ENCODE measurements at places on chromosomes 1 and 21.

DNA sequence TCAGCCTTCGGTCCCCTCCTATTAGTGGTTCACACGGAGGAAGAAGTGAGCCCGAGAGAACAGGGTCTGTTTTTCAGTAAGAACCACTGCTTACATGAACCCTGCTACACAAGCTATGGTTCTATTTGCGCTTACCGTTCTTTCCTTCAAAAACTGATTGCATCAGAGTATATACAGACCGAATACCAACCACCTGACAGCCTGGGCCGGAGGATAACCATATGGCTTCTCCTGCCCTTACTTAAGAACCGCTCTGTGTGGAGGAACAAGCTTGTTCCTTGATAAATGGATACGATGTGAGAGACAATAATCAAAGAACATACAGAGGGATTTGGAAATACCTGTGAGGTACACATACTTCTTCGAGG lies 1.1 kb upstream of the KCNT2 start:
- H3K4me1 ChIP-seq: no peaks in the 10 kb centered on the region
- H3K36me3 ChIP-seq: no peaks in the 10 kb centered on the region
- no peak overlapping the region for H3K4me3 ChIP-seq
- H3K27me3 ChIP-seq: no peaks in the 10 kb centered on the region
- no peak for DNase-seq

DNA sequence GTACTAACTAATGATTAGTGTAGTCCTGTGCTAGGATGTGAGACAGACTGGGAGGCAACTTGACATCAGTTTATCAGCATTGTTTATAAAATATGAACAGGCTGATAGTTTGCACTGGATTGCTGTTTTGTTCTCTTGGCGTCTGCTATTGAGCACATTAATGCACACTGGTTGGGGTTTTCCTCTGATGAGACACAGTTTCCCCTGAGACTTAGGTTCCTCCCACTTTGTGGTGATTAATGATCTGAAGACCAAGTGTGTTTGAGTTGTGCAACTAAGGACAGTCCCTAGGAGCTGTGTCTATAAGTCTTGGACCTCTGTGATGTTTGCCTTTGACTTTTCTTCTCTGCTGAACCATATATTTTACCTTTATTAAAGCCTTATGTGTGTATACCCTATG lies 1015.4 kb downstream of the AMY1C start:
- no peak for DNase-seq
- no peaks in the 10 kb centered on the region for H3K36me3 ChIP-seq
- no peaks in the 10 kb centered on the region for H3K27me3 ChIP-seq
- no peak overlapping the region for H3K4me3 ChIP-seq
- H3K4me1 ChIP-seq: no peaks in the 10 kb centered on the region

GRCh38 chr1:25030674-25031589 lies 100.9 kb upstream of the RUNX3 start:
- no peak overlapping the region for H3K27ac ChIP-seq
- H3K36me3 ChIP-seq: no peaks in the 10 kb centered on the region
- no peaks in the 10 kb centered on the region for H3K27me3 ChIP-seq
- H3K4me3 ChIP-seq: no peak overlapping the region

- no peaks in the 10 kb centered on the region for H3K4me1 ChIP-seq
- H3K27me3 ChIP-seq: peaks cover 68% of the 10 kb centered on the region
- no peak for DNase-seq
- no peak overlapping the region for H3K4me3 ChIP-seq
- no peaks in the 10 kb centered on the region for H3K36me3 ChIP-seq
Measured at GRCh38 chr1:175494011-175494554, 249.3 kb downstream of the TNR start.

- no peak overlapping the region for H3K27ac ChIP-seq
- H3K4me1 ChIP-seq: peaks cover 6% of the 10 kb centered on the region
- H3K36me3 ChIP-seq: no peaks in the 10 kb centered on the region
- no peak overlapping the region for H3K4me3 ChIP-seq
- H3K27me3 ChIP-seq: no peaks in the 10 kb centered on the region
Measured at GRCh38 chr1:100959502-100960060, 63.7 kb downstream of the SLC30A7 start.

DNA sequence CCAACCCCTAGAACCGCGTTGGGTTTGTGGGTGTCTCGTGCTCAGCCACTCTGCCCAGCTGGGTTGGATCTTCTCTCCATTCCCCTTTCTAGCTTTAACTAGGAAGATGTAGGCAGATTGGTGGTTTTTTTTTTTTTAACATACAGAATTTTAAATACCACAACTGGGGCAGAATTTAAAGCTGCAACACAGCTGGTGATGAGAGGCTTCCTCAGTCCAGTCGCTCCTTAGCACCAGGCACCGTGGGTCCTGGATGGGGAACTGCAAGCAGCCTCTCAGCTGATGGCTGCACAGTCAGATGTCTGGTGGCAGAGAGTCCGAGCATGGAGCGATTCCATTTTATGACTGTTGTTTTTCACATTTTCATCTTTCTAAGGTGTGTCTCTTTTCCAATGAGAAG lies 18.7 kb downstream of the TFF3 start:
- H3K36me3 ChIP-seq: no peaks in the 10 kb centered on the region
- no peak overlapping the region for H3K4me3 ChIP-seq
- no peaks in the 10 kb centered on the region for H3K4me1 ChIP-seq
- H3K27me3 ChIP-seq: 0 out of 2 replicates have a peak, but pooled peaks cover 9% of the 10 kb centered on the region
- DNase-seq: no peak

- H3K4me1 ChIP-seq: no peaks in the 10 kb centered on the region
- no peak for DNase-seq
- H3K36me3 ChIP-seq: no peaks in the 10 kb centered on the region
- no peak within 1 kb of the TSS for H3K27ac ChIP-seq
- no peaks in the 10 kb centered on the region for H3K27me3 ChIP-seq
Measured at GRCh38 chr1:222547944-222548671, at the start of gene HHIPL2. Gene HHIPL2 (minus strand): TSS chr1:222548104. CDS start chr1:222548044, 60 bp downstream.

DNA sequence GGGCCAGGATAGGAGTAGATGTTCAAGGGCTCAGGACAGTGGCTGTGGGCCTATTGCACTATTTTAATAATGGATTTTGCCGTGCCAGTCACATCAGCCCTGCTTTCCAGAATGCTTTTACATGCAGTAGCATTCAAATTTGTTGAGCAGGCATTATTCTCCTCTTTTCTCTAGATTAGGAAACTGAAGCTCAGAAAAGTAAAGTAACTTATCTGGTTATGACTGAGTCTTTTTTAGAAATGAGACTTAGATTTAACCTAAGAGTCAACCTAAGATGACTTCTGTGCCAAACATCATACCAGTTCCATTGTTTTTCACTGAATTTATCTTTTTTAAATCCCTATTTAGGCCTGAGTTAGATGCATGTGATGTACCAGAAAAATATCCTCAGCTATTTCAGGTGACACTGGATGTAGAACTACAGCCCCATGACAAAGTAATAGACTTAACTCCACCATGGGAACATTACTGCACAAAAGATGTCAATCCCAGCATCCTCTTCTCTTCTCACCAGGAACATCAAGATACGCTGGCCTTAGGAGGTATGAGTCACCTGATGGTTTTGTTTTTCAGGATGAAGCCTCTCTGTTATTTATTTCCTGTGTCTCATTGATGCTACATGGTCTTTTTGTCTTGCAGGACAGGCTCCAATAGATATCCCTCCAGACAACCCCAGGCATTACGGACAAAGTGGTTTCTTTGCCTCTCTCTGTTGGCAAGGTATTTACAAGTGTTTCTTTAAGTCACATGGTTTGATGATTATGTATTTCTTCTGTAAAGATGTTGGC lies 31.4 kb upstream of the LEPR start:
- no peak overlapping the region for H3K27ac ChIP-seq
- no peaks in the 10 kb centered on the region for H3K27me3 ChIP-seq

DNA sequence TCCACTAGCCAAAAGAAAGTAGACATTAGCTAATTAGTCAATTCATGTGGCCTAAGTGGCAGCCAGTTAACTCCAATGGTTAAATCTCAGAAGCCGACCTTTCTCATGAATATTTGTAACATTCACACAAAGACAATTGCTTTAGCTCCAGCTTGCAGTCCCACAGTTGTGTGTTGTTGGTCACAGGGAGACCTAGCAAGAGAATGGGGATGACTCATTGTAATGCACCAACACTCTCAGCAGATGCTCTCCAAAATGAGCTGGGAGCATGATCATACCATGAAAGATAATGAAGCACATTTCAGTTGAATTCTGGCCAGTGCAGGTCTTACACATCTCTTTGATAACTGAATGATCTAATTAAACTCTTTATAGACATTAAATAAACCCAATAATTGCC lies 160.4 kb downstream of the HLX start:
- no peaks in the 10 kb centered on the region for H3K36me3 ChIP-seq
- peaks cover 10% of the 10 kb centered on the region for H3K4me1 ChIP-seq
- H3K27ac ChIP-seq: no peak overlapping the region
- no peak overlapping the region for H3K4me3 ChIP-seq
- no peak for DNase-seq
- no peaks in the 10 kb centered on the region for H3K27me3 ChIP-seq

- H3K27me3 ChIP-seq: no peaks in the 10 kb centered on the region
- no peak for DNase-seq
- H3K4me3 ChIP-seq: no peak overlapping the region
- no peaks in the 10 kb centered on the region for H3K36me3 ChIP-seq
- H3K4me1 ChIP-seq: no peaks in the 10 kb centered on the region
Measured at GRCh38 chr1:49841767-49842166, 182.0 kb downstream of the AGBL4 start.

DNA sequence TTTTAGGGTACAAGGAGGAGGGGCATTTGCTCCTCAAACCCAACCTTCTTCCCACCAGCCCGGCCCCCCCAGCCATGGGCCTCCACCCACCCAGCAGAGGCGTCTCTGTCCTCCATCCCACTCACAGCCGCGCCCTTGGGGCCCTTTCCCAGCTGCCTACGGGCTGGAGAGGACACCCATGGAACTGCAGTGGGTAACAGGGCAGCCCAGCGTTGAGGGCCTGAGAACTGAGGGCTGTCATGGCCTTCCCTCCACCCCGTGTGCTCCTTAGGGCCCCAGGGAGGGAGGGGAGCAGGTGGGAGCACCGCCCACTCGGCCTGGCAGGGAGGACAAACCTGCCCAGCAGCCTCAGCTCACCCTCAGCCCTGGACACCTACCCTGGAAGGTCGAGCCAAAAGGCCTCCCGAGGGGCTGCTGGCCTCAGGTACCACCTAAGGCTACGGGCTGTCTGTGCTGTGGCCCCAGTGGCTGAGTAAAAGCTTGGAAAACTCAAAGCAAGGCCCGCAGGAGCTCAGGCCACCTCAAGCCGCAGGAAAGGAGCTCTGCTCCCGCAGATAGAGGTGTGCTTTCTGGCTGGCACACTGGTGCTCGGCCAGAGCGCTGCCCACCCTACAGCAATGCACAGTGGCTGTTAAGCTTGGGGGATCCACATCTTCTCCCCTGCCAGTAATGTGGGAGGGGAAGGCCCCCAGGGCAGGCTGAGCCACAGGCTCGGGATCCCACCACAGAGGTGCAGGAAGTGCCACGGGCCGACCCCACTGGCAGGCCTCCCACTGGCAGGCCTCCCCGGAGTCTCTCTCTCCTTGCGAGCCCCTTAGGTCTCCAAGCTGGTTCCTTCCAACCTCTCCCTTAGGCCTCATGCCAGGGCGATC lies 2.2 kb upstream of the ARHGEF16 start:
- no peaks in the 10 kb centered on the region for H3K36me3 ChIP-seq
- H3K27me3 ChIP-seq: no peaks in the 10 kb centered on the region
- DNase-seq: no peak
- H3K4me1 ChIP-seq: peaks cover 27% of the 10 kb centered on the region
- no peak overlapping the region for H3K4me3 ChIP-seq

- DNase-seq: no peak
- H3K36me3 ChIP-seq: no peaks in the 10 kb centered on the region
- H3K27ac ChIP-seq: no peak overlapping the region
- no peaks in the 10 kb centered on the region for H3K27me3 ChIP-seq
Measured at GRCh38 chr1:52636721-52637695, 4.0 kb downstream of the SHISAL2A start.

DNA sequence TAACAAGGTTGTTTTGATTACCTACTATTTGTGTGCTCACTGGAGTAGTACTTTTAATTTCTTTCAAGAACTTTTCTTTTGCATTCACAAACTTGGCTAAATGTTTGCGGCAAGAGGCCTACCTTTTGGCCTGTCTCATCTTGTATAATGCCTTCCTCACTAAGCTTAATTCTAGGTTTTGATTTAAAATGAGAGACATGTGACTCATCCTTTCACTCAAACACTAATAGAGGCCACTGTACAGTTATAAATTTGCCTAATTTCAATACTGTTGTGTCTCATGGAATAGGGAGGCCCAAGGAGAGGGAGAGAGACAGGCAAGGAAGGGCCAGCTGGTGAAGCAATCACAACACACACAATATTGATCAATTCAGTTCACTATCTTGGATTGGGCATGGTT lies 66.1 kb downstream of the ZNF644 start:
- peaks cover 15% of the 10 kb centered on the region for H3K36me3 ChIP-seq
- no peak for DNase-seq
- peaks cover 26% of the 10 kb centered on the region for H3K4me1 ChIP-seq
- H3K27me3 ChIP-seq: no peaks in the 10 kb centered on the region

GRCh38 chr1:228812961-228813360 lies 77.7 kb downstream of the RHOU start:
- no peak overlapping the region for H3K4me3 ChIP-seq
- peaks cover 11% of the 10 kb centered on the region for H3K4me1 ChIP-seq
- DNase-seq: no peak
- H3K27ac ChIP-seq: no peak overlapping the region
- no peaks in the 10 kb centered on the region for H3K36me3 ChIP-seq

DNA sequence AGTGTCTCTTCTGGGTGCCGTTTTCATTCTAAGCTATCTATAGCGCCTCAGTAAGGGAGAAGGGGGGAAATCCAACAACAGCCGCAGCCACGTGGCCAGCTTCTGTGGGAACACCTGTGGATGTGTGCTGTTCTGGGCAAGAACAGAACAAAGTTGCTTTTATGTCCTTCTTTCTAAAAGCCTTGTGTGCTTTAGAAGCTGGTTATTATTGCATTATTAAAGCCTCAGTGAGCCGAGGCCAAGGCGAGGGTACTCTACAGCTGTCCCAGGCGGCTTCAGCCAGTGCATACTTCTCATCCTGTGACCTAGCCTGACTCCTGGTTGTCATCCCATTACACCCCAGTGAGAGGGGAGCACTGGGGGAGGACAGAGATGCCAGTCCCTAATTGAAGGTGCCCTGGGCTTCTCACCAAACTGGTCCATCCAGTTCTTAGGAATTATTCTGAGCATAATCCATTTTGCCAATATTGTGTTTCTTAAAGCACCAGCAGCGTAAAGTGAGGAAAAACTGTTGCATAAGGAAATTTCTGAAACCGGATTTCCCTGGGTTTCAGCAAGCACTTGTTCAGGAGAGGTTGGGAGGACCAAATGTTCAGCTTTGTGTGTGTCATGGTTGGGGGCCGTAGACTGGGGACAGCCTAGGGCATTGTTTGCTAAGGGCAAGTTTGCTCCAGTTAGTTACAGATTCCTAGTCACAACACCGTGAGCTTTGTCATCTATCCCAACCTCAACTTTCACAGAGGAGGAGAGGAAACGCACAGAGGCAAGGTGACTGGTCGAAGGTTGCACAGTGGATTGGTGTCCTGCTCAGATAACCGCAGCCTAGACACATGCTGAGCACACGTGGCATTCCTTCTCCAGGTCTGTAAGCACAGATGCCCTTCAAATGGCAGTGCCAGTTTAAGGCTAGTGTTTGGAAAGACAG lies 61.0 kb upstream of the ATP1A1 start:
- DNase-seq: no peak
- H3K27me3 ChIP-seq: no peaks in the 10 kb centered on the region
- peak overlapping the region; percentile 24 for H3K27ac ChIP-seq
- H3K36me3 ChIP-seq: no peaks in the 10 kb centered on the region
- H3K4me1 ChIP-seq: peaks cover 16% of the 10 kb centered on the region

GRCh38 chr1:207219979-207220889 lies 101.2 kb upstream of the CD55 start:
- H3K27ac ChIP-seq: no peak overlapping the region
- no peak for DNase-seq
- H3K4me3 ChIP-seq: no peak overlapping the region
- H3K4me1 ChIP-seq: no peaks in the 10 kb centered on the region
- H3K27me3 ChIP-seq: no peaks in the 10 kb centered on the region

GRCh38 chr21:35016071-35016470 lies 33.0 kb downstream of the RUNX1 start:
- no peak overlapping the region for H3K27ac ChIP-seq
- DNase-seq: no peak
- H3K27me3 ChIP-seq: no peaks in the 10 kb centered on the region
- peaks cover 8% of the 10 kb centered on the region for H3K4me1 ChIP-seq
- no peak overlapping the region for H3K4me3 ChIP-seq
- H3K36me3 ChIP-seq: no peaks in the 10 kb centered on the region

All from HCT116 (cell line).